GM06990 (cell line): ENCODE measurements at places on chromosomes 2 and 18.

DNA sequence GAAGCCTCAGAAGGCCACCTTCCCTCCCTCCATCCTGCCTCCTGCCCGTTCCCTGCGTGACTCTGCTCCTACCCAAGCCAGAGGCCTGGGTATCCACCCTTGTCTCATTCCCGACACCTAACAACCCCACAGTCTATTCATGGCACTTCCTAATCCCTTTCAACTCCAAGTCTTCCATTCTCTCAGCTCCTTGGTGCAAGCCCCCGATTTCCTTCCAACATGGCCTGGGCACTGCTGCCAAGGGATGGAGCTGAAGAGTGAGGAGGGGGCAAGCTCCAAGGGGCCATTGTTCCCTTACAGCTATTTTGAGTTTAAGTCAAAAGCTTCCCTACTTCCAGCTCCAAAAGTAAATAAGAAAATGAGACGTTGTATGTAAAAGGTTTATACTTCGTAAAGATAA, 84.8 kb upstream of the ASB18 start:
- no peak for DNase-seq

DNA sequence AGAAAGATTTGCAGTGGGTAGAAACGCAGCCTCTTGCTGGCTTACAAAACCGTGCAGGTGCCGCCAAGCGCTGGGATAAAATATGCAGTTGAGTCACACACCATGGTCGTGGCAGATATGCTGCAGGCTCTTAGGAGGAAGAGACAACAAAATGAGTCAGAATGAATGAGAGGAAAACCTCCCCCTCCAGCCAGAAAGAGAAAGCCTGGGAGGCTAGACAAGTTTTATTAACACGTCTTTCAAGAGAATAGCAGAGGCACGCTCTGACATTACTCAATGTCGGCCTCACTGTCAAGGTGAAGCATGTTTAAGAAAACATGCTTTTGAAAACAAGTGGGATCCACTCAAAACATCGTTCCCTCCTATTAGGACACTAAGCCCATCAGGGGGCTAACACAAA, 37.1 kb upstream of the ZCCHC2 start:
- DNase-seq: no peak

DNA sequence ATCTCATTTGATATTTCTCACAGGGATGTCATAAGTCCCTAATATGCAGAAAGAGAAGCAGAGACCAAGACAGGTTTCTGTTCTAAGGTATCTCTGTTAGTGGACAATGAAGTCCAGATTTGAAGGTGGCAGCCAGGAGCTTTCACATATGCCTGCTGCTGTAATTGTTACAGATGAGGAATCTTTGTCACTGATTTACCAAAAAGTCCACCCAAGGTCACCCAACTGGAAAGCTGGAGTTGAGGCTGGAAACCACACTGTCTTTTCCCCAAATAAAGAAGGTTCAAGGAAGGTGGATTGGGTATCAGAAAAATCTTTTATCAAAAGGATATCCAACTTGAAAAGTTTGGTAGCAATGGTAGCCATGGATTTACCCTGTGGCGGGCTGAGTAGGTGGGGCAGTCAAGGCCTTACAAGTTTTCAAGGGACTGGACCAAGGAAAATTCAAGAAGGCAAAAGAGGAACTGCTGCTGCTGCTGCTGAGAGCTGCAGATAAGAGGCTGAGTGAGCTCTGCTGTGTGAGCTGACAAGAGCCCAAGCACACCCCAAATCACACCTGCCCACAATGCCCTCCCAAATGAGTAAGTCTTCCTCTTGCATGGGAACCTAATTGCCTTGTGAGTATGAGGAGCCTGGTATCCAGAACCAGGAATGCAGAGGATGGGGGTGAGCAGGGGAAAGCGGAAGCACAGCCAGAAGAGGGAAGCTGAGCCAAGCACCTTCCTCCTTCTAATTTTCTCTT, 241.2 kb downstream of the ANAPC1 start:
- no peak for DNase-seq

GRCh38 chr18:13136904-13137669, 81.5 kb upstream of the LDLRAD4 start:
- peak; percentile 74 for DNase-seq

DNA sequence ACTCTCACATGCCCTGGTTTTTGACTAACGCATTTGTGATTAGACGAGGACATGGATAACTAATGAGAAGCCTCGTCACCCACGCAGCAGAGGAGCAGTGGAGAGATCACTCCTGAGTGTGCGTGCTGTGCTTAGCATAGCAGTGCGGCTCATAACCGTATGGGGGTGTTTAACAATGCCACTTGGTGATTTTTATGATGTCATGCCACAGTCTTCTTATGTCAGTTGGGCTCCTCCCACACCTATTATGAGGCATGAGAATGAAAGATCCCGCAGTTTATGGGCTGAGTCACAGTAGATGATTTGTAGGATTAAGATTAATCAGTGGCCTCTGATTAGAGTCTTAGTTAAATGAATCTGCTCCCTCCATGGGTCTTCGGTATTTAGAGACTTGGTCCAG, 2.5 kb upstream of the SMIM21 start:
- no peak for DNase-seq

GRCh38 chr2:152562198-152562884, 154.9 kb downstream of the PRPF40A start:
- DNase-seq: no peak

- DNase-seq: no peak
Measured at GRCh38 chr2:229141424-229142025, 129.6 kb downstream of the PID1 start.

- DNase-seq: no peak
Measured at GRCh38 chr2:127174136-127174535, 46.0 kb downstream of the CYP27C1 start.

- no peak for DNase-seq
Measured at GRCh38 chr18:75421656-75422055, 5.8 kb downstream of the SMIM21 start.

DNA sequence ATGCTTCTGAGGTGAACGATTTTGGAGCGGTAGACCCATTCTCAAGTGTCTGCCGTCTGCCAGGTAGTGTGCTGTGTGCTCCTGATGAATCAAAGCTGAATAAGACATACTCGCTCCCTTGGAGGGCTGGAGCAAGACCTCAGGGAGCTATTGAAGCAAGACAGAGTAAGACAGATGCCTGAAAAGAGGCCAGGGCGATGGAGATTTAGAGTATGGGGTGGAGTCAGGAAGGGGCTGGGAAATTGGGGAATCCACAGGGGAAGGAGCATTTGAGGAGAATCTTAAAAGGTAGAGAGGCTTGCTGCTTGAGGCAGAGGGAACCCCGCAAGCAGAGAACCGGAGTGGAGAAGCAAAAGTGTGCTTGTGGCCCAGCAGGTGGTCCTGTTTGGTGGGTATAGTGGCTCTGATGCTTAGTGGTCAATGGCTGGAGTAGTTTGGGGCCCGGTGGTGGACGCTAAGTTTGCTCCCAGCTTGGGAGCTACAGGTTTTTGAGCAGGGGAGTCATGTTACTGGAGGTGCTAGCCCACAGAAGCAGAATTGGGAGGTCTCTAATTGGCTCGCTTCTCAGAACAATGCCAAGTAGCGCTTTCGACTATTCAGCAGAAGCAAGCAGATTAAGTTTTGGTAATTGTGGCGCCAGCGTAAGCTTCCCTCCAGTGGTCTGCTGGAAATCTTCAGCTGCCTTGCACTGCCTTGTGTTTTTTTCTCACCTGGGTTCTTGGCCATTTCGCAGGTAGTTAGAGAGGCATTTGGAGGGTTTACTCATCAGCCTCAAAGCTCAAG, 2.0 kb downstream of the CNNM4 start:
- DNase-seq: no peak

DNA sequence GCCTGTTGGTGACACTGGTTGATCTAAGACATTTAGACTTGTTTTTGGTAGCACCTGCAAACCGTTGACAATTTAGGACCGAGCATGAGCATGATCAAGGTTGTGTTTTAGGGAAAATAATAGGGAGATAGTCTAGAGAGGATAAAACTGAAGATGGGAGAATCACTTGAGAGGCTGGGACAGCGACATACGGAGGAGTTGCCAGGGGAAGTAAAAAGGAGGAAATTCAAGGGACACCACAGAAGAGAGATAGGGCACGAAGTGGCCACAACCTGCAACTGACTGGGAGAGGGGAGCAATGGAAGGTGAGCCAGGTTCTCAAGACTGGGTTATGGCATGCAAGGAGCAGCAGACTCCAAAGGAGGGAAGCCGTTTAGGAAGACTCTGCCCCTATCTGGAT, 1.4 kb upstream of the ATP8B1 start:
- DNase-seq: no peak

DNA sequence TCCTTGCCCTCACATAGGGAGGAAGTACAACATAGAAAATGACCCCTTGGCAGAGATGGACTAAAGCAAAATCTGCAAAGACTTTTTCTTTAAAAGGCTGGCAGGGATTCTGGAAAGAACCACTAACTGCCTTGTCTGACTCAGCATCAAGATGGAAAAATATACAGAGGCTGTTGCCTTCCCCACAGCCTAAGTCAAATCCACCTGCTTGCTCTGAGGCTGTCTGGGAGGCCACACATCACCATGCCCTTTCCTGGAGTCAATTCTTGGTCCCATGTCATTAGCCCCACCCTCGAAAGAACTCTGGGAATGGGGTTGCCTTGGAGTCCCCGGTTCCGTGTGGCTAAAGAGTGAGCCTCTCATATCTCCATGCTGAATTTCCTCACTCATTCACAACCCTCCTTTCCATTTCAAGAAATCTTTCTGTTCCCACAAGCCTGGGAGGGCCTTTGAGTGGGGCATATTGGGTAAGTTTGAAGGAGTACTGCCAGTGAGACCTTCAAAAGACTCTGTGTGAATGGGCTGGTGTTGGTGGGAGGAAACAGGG, 39.4 kb downstream of the BMP10 start:
- no peak for DNase-seq

DNA sequence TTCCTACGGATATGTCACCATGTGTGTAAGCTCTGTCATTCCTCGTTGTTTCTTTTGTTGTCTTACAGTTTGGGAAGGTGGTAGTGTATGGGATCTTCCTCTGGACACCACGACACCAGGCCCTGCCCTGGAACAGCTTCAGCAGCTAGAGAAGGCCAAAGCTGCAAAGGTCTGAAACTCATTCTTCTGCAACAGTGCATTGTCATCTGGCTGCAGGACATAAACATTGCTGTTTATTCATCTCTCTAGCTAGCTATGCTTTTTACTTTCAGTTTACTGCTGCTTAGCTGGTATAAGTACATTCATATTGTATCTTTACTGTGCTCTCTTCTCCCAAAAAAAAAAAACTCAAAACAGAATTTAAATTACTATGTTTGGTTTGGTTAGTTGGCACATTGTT, 39.2 kb upstream of the KCNJ13 start:
- no peak for DNase-seq

DNA sequence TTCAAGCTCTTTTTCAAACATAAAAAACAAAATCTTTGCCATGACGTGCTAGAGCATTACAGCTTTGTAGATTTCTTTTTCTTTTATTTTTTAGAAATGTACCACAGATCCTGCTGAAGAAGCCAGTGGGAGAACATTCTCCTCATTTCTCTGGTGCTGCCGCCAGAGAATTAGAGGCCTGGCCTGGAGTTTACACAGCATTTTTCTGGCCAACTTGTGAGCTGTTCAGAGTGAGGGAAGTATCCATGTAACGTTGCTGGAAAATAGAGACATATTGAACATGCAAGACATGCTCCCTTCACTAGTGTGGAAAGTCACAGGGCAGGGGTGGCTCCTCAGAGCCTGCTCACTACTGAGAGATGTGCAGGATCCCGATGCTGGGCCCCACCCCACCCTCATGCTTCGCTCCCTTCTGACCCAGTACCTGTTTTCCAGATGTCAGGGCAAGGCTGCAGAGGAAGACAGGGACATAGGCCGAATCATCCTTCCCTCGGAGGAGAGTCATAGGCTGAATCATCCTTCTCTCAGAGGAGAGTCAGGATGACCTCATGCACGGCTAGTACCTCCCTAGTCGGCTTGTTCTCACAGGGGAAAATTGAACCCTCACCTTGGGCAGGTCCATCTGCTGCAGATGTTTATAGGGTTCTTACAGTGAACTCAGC, 298.5 kb downstream of the INSIG2 start:
- no peak for DNase-seq

- DNase-seq: no peak
Measured at GRCh38 chr18:5237083-5237722, 40.1 kb upstream of the AKAIN1 start.

- DNase-seq: no peak
Measured at GRCh38 chr2:236653863-236654262, 84.2 kb downstream of the ACKR3 start.

DNA sequence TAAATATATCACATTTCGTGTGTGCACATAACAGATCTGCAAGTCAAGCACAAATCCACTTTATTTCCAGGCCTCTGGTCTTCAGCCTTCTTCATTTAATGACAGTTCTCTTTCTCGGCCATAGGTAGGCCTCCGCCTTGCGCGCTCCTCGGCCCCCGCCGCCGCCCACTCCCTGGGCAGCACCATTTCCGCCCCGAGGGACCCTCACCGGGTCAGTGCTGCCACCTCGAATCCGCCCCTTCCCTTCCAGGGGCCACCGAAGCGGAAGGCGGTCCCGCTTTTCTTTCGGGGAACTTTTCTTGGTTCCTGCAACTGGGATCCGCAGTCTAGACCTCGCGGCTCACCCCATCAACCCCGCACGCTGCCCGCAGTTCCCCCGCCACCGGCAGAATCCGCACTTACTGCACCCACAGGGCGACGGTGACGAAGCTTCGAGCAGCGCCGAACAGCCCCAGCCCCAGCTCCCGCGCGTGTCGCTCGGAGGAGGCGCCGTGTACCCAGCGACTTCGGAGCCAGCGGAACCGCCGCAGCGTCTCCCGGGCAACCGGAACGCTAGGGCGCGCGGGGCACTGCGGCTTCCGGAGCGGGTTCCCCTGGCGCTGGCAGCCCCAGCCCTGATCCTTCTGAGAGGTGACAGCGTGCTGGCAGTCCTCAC, at the start of gene CDKL4:
Gene CDKL4 (minus strand): TSS at position 502 of the 655 bp plus-strand sequence.
- no peak for DNase-seq

DNA sequence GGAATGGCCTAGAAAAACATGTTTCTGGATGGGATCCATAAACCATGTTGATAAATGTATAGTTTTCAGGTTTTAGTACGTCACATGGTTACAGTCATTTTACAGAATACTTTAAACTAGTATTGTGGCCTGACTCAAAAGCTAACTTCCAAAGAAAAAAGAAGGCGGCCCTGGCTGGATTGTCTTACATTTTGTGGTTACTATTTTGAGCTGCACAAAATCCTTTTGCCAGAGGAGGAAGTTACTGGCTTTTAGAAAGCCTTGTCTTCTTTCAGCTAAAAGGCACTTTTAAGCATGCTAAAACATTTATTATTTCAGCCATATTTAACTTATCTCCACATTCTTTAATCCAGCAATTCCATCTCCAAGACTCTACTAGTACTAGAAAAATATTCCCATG, 227.9 kb downstream of the CDH2 start:
- no peak for DNase-seq

GRCh38 chr2:197958592-197959150, 154.3 kb downstream of the PLCL1 start:
- no peak for DNase-seq

DNA sequence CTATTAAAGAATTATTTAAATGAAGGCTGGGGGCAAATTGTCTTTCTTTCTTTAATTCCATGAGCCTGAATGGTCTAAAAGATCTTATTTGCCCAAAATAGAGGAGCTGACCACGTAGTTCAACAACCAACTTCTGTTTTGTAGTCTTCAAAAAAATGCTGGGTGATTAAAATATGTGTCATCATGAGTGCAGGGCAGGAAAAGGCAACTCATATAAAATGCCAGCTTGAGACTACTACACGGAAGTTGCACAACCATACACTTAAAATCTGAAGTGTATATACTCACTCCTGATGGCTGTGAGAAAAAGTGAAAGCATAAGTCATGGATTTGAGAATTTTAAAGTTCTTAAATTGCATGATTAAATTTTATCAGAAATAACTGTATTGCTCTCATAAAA, 210.9 kb downstream of the DYM start:
- DNase-seq: no peak

GRCh38 chr2:191434072-191434471, 188.9 kb downstream of the MYO1B start:
- no peak for DNase-seq

- no peak for DNase-seq
Measured at GRCh38 chr2:54956111-54956627, 94.1 kb downstream of the RTN4 start.
